Activated T-cell treated with anti-CD3 and anti-CD28 coated beads for 4 hours (primary cell): ENCODE measurements at places on chromosomes 1 and 21.

GRCh38 chr1:184299796-184300195, 87.0 kb upstream of the C1orf21 start:
- no peak for DNase-seq

DNA sequence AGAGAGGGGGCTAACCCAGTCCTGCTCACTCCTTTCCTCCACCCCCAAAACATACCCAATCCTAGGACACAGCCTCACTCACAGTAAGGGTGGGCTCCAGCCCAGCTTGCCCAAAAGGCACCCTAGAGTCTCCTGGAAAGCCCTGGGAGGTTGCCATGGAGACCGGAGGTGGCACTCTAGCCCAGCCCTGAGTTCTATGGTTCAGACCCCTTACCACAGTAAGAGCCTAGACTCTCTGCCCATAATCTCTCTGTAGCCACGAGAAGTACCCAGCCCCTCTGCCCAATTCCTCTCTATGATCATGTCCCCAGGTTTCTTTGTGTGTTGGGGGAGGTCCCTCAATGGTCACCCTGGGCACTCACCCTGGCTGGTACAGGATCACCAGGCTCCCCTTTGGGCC, 14.4 kb downstream of the COL16A1 start:
- DNase-seq, result no peak

- DNase-seq, result no peak
Measured at GRCh38 chr1:41243079-41243385, 926 bp upstream of the SCMH1 start.

- no peak for DNase-seq
Measured at GRCh38 chr1:40059338-40059959, 18.9 kb downstream of the CAP1 start.

- DNase-seq, result no peak
Measured at GRCh38 chr1:23525558-23526250, 5.3 kb downstream of the E2F2 start.

DNA sequence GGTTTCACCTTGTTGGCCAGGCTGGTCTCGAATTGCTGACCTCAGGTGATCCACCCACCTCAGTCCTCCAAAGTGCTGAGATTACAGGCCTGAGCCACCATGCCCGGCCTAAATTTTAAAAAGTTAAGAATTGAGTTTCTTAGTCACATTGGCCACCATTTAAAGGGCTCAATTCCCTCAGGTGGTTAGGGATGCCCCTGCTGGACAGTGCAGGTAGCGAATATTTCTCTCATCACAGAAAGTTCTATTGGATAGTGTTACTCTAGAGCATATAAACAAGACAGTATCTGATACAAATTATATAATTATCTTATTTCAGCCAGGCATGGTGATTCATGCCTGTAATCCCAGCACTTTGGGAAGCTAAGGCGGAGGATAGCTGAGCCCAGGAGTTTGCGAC, 320.2 kb downstream of the ZP4 start:
- no peak for DNase-seq

GRCh38 chr1:203099805-203100515, 14.1 kb upstream of the MYOG start:
- no peak for DNase-seq

- DNase-seq, result no peak
Measured at GRCh38 chr1:27405074-27405473, 12.7 kb downstream of the GPR3 start.

DNA sequence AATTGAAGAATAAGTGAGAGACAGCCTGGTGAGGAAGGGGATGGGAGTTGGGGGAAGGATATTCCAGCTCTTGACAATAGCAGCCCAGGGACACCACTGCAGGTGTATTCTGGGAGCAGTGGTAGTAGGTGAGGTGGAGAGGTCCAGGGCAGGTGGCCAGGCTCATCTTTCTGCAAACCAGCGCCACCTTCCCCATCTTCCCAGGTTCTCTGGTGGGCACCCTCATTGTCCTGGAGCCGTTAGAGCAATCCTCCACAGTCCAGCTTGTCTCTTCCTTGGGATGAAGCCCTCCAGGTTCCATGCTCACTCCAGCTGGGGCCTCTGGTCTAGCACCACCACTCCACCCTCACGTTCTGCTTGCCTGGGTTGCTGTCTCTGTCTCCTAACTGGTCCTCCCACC, 97.0 kb downstream of the IER5 start:
- DNase-seq, result no peak

- DNase-seq, result no peak
Measured at GRCh38 chr1:11752359-11753088, 9.5 kb upstream of the C1orf167 start.

- no peak for DNase-seq
Measured at GRCh38 chr1:205191622-205192021, 19.9 kb downstream of the DSTYK start.
